IPS DF 19.7 (cell line): ENCODE measurements at places on chromosomes 2 and 18.

GRCh38 chr2:201643216-201643890 lies at the start of gene TMEM237:
Gene TMEM237 (minus strand): TSS chr2:201643503. CDS start chr2:201643400, 103 bp downstream.
- no peak for DNase-seq

GRCh38 chr2:186757009-186757408 lies 63.1 kb downstream of the FAM171B start:
- DNase-seq, result peak; percentile 63

DNA sequence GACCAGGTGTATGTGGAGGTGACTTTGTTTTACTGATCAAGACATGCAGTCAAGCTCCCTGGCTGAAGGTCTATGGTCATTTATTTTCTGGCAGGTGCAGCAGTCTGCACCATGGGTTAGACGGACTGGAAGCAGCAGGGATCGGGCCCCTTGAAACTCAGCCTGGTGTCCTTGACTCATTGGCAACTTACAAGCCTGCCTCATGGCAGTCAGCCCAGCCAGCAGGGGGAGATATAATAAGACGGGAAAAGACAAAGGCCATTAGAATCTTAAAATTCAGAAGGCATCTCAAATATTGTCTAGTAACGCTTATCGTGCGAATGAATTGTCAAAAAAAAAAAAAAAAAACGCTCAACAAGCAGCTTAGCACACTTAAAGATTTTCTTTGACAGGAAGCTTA lies 308.2 kb downstream of the EN1 start:
- no peak for DNase-seq

GRCh38 chr2:74471332-74472065 lies 981 bp downstream of the MRPL53 start:
- no peak for DNase-seq

- no peak for DNase-seq
These were observed 981 bp upstream of the SF3B1 start for GRCh38 chr2:197435598-197436420.

DNA sequence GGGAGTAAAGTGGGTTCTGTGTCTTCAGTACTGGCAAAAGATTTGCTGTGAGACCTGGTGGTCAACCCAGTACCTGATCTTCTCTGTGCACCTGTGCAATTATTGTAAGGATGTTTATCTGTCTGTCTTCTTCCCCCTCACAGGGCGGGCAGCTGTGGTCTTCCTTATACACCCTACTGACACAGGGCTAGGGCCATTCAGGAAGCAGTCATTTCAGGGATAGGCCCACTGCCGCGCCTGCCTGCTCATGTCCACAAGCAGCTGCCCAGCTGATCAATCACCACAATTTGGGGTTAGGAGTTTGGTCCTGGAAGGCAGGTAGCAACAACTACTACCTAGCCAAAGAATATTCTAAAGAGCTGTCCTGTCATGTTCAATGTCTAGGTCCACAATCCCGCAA lies 1.2 kb upstream of the CNNM4 start:
- no peak for DNase-seq

- DNase-seq, result no peak
These were observed 633.9 kb upstream of the PKDCC start for GRCh38 chr2:41413813-41414485.

GRCh38 chr2:176872406-176872805 lies 340.2 kb upstream of the HNRNPA3 start:
- DNase-seq, result peak; percentile 64

GRCh38 chr18:38944446-38945024 lies 1378.9 kb upstream of the CELF4 start:
- DNase-seq, result no peak

GRCh38 chr2:165144315-165144714 lies 59.5 kb downstream of the SCN3A start:
- DNase-seq, result no peak

DNA sequence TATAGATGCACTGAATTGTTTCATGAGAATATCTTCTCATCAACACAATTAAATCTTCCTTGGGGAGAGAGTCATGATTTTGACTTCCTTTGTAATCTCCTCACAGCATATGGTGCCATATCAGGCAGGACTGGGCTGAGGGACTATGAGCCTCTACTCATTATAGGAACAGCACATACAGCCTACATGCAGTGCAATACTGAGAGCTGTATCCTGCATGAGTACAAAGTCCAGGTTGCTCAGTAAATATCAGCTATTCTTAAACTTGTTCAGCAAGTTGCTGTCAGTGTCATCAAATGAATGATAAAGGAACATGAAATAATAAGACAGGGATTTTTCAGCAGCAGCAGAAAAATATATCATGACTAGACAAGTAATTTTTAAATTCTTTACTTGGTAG lies 10.8 kb downstream of the DLGAP1 start:
- DNase-seq, result no peak

- no peak for DNase-seq
These were observed 632.4 kb downstream of the NYAP2 start for GRCh38 chr2:226031647-226032501.

DNA sequence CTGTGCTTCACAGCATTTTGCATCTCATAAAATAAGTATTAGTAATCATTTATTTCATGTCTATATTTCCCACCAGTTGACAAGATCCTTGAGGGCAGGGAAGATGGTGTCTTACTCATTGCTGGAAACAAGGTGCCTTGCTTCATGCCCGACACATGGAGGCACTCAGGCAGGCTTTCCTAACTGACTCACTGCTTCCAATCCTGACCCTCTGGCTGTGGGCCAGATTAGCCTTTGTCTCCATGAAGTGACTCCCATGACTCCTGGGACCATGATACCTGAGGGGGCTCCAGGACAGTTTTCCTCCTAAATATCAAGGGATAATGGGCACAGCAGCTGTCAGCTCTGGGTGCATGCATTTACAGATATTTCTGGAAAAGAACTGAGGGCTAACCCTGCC lies 275.1 kb downstream of the AGPS start:
- no peak for DNase-seq

DNA sequence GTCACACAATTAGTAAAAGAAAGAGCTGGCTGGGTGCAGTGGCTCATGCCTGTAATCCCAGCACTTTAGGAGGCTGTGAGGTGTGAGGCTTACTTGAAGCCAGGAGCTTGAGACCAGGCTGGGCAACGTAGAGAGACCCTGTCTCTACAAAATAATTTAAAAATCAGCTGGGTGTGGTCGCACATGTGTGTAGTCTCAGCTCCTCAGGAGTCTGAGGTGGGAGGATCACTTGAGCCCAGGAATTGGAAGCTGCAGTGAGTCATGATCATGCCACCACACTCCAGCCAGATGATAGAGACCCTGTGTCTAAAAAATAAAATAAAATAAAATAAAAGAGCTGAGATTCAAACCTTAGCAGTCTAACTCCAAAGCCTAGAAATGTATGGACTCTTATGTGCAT lies 39.0 kb upstream of the NEDD4L start:
- DNase-seq, result no peak

DNA sequence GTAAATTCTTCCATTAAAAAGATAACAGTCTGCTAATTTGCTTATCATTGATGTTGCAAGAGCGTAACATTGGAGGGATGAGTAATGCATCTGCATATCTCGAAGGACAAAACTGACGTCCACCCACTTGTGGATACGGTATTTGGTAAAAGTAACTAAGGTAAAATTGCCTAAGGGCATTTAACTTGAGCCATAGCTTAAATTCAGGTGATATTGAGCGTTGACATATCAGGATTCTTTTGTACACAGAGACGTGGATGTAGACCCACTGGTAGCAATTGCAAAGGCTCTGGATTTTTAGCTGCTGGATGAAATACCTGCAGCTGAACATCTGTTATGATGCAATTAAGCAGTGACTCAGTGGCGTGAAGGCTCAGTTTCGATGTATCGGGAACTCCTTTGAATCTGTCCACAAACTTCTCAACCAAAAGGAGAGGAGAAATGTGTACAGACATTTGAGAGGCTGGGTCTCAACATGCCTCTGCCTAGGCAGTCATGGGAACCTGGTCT lies 119.3 kb downstream of the SPTBN1 start:
- no peak for DNase-seq

DNA sequence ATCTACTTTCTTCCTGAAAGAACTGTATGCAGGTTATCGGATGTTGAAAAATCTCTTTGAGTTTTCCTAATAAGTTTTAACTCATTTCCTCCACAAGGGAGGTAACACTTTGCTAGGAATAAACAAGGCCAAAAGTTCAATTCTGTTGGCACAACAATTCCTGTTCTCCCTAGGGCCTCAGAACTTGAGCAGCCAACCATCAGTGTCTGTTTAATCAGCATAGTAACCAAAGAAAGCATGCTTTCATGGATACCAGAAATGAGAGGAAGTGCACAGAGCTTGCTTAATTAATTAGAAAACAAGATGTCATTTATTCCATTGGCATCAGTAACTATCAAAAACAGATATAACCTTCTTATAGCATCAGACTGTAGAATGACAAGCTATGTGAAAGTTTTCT lies 503.2 kb upstream of the CNTNAP5 start:
- no peak for DNase-seq

DNA sequence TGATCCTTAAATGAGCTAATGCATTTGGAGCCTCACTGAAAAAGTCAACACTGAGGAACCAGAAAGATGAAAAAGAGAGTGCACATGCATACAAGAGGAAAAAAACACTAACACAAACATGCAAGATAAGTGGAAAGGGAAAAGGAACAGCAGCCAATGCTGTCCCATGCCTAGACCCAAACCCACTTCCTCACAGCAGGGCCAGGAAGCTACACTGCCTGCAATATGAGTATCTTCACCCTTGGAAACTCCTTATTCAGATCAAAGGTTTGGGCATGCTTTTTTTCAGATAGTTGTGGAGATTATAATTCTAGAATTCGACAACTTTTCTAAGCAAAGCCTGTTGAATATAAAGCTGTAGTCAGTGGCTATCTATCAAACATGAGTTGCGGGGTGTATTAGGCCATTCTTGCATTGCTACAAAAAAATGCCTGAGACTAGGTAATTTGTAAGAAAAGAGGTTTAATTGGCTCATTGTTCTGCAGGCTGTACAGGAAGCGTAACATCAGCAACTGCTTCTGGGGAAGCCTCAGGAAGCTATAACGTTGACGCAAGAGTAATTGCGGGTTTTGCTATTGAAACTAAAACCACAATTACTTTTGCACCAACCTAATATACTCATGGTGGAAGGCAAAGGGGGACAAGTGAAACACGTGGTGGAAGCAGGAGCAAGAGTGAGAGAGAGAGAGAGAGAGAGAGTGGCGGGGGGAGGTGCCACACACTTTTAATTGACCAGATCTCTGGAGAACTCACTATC lies 138.2 kb downstream of the MBD2 start:
- DNase-seq, result no peak

- DNase-seq, result peak; percentile 20
These were observed 156.1 kb upstream of the ID2 start for GRCh38 chr2:8525582-8526402.

DNA sequence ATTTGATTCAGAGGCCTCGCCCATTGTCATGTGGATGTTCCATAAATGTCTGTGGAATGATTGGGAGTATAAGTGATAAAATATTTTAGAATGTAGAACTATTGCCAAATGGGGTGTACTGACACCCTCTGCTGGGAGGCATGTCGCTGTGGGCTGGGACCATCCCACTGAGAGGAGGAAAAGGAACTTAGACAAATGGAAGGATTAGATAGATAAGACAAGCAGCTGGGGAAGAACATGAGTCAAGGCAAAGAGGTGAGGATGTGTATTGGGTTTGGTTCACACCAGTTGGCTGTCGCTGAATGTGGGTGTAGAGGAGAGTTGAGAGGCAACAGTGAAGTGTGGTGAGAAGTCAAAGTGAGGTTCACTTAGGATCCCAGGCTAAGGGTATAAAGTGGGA lies 4.0 kb downstream of the C2orf74 start:
- no peak for DNase-seq

- no peak for DNase-seq
These were observed 756.0 kb upstream of the LRATD1 start for GRCh38 chr2:13876491-13877037.

DNA sequence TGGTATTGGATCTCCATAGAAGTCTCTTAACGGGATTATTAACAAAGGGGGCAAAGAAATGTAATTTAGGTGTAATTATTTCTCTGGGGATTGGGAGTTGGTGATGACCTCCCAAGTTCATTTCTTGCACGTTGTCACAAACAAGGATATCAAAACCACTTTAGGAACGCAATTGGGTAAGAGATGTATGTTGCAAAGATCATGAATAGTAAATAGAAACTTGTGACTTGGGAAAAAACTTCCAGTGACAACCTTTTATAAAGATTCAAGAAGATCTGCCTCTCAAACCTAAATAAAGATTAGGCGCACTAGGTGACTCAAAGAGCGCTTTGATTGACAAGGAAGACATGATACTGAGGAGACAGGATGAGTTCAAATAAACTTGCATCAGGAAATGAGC lies 127.8 kb upstream of the TRIB2 start:
- DNase-seq, result no peak

- no peak for DNase-seq
These were observed 15.5 kb downstream of the GEMIN6 start for GRCh38 chr2:38793511-38793910.
